ENCODE measurements at places on chromosomes 4 and X.

DNA sequence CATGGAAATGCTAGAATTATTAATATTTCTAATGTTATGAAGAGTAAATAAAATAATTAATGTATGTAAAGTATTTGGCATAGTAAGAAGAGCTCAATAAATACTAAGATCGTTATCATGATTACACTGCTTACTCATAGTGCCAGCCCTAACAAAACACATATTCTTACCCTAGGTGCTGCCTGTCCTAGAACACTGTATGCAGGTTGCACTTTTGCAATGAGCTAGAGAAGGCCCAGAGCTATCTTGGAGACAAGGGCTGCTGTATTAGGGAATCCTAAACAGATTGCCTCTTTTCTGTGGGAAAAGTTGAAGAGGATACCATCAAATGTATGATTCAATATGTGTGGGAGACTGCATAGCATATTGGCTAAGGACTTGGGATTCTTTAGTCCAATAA lies 48.0 kb upstream of the TMEM164 start:
- DNase-seq, result no peak

GRCh38 chrX:66015152-66015831 lies 24.6 kb downstream of the VSIG4 start:
- DNase-seq, result no peak

GRCh38 chrX:15675490-15675921 lies 10.9 kb upstream of the CLTRN start:
- DNase-seq, result peak; percentile 81

DNA sequence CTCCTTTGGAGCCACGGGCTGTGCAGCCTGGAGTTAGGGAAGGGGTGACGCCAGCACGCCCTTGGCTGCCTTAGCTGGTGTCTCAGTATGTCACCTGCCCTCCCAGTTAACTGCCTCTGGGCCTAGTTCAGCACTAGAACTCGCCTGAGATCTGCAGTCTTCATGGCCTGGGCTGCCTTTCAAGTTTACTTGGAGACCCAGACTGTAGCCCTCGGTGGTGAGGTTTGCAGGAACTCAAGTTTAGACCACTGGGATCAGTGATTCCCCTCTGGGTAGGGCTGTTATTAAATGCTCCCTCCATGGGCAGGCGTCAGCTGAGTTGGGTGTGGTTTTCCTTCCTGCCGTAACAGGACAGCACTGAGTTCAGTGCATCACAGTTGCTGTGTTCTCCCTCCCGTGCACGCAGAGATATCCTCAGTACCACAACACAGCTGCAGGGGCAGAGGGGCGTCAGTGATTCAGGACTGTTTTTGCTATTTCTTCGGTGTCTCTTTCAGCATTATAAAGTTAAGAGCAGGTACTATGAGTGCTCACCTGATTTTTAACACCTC lies 30.5 kb downstream of the PLAC8 start:
- DNase-seq, result no peak

DNA sequence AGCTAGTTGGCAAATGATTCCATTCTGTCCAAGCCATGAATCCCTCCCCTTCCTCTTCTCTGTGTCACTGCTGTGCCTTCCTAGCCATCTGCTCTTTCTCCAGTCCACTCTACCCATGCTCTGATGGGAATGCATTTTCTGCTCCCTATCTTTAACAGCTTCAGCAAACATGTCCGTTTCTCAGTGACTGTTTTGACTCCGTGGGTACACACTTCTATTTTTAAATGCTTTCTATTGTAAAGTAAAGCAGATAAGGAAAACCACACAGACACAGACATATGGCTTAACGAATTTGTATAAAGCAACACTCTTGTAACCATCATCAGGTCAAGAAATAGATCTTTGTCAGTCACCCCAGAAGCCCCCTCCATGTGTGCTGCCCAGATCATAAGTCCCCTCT lies 72.4 kb upstream of the KLHL13 start:
- DNase-seq, result no peak

Data from NCI-H748 treated with DMSO at 0.1 percent for 48 hours (cell line).